Upper lobe of left lung (tissue), 6 donors: ENCODE measurements at places on chromosomes 16 and 17.

DNA sequence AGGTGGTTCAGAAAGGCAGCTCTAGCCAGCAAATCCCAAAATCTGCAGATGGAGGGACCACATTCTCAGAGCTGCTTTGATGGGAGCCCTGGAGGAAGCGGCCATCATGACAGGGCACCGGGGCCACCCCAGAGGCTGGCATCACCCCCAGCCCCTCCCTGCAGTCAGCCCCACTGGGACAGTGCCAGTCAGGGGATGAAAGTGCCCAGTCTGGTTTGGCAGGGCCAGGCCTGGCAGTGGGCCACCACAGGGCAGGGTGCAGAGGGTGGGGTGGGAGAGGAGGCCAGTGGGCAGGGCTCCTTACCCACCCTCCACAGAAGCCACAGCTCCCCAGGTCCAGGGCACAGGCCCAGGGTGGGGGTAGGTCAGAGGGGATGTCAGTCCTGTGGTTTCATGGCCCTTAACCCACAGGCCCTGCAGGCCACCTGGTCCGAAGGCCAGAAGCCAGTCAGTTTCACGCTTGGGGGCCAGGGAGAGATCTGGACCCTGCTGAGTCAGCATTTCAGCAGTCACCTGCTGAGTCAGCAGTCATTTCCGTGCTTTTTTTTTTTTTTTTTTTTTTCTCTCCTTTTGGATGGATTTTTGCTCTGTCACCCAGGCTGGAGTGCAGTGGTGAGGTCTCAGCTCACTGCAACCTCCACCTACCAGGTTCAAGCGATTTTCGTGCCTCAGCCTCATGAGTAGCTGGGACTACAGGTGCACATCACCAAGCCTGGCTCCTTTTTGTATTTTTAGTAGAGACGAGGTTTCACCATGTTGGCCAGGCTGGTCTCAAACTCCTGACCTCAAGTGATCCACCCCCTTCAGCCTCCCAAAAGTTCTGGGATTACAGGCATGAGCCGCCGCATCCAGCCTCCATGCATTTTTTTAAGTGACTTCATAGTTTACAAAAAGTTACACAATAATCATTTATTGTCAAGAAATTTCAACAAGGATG, 10.4 kb downstream of the SLC25A10 start:
- peak; percentile 82 for DNase-seq

GRCh38 chr17:51335883-51336822, 75.8 kb downstream of the UTP18 start:
- no peak for DNase-seq

DNA sequence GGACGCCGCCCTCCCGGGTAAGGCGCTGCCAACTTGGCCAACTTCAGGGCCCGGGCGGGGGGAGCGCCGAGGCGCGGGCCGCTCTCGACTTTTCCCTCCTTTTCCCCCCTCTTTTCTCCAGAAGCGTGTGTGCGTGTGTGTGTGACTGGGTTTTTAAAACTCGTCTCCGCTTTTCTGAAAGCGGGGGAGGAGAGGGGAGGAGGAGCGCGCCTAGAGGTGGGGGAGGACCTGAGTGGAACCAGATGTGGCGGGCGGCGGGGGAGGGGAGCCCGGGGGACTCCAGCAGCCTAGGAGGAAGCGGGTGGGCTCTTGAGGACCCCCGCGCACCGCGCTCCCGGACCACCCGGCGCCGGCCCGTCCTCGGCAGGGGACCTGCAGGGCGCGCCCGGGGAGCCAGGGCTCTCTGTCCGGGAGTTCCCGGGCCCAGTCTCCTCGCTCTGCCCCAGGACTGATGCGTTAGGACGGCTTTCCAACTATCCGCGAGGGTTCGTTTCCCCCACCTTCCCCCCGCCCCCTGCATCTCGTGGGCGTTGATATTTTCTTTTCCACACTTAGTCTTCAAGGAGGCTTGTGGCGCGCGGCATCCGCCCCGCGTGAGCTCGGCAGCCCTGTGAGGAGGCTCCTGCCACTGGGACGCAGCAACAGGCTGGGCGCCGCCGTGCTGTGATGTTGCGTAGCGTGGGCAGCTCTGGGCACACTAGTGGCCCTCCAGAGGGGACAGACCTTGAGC, 599 bp downstream of the MRC2 start:
- DNase-seq, result no peak

- peak; percentile 91 for DNase-seq
These were observed 88.3 kb upstream of the GSE1 start for GRCh38 chr16:85524630-85525419.

GRCh38 chr17:28228109-28228840, 90.7 kb upstream of the TMEM97 start:
- no peak for DNase-seq

DNA sequence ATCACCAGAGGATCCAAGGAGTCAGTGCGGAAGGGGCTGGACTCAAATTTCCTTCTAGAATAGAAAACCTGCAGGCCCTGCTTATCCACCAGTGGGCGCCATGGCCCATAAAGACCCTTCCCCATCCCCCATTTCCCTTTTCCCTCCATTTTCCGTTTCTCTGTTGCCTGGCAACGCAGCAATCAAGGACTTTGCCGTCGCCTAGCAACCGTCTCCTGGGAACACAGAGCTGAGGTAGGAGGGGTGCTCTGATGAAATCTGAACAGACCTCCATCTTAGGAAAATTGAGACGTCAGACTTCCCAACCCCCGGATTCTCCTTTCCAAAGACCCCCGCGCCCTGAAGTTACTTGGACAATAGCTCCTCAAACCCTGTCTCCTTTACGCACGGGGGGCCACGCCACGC, 5.7 kb downstream of the DLG4 start:
- DNase-seq, result peak; percentile 69

DNA sequence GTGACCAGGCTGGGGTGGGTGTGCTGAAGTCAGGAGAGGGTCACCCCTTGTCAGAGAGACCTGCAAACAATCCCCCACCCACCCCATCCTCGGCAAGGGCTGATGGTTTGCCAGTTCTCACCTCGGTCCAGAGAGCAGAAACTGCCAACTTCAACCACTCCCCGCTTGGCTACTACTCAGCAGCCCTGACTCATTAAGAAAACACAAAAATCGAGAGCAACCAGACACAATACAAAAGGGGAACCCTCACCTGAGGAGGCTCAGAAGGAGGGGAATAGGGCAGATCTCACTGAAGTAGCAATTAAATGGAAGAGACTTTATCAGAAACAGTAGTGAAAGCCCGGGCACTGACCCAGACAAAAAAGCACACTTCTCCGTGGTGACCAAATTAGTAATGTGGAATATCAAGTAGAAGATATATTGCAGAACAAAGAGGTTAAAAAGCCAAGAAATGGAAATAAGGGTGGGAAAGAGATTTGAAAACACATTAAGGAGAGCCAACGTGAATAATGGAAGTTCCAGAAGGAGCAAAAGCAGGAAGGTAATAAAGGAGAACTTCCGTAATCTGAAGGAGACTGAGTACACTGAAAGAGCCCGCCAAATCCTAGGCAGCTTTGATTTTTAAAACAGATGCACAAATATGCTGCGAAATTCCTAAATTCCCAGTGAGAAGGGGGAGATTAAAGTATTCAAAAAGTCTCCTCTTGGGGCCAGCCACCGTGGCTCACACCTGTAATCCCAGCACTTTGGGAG, 23.6 kb downstream of the CENPV start:
- DNase-seq, result no peak

DNA sequence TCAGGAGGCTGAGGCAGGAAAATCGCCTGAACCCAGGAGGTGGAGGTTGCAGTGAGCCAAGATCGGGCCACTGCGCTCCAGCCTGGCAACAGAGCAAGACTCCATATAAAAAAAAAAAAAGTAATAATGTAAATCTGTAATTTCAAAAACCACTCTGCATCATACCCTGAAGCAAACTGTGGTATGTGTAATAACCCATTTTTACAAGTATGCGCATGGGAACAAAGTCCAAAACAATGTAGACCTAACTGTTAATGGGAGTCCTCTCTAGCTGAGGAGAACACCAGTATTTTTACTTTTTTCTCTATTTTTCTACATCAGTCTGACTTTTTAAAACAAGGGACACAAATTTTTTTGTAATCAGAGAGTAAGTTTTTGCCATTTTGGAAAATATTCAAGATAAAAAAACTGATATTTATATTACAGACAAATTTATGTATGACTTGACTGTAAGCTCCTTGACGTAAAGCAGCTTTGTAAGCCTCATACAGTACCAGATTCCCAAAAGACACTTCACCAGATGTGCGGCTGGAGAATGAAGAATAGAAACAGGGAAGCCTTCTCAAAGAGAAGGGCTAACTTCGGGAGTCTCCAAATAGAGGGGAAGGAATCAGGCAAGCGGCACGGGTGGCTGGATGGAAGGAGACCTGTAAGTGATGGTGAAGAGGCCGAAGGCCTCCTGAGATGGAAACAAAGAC, 25.7 kb downstream of the CMTM4 start:
- DNase-seq, result no peak

- DNase-seq, result no peak
These were observed 14.4 kb upstream of the TIMP2 start for GRCh38 chr17:78939615-78940014.

DNA sequence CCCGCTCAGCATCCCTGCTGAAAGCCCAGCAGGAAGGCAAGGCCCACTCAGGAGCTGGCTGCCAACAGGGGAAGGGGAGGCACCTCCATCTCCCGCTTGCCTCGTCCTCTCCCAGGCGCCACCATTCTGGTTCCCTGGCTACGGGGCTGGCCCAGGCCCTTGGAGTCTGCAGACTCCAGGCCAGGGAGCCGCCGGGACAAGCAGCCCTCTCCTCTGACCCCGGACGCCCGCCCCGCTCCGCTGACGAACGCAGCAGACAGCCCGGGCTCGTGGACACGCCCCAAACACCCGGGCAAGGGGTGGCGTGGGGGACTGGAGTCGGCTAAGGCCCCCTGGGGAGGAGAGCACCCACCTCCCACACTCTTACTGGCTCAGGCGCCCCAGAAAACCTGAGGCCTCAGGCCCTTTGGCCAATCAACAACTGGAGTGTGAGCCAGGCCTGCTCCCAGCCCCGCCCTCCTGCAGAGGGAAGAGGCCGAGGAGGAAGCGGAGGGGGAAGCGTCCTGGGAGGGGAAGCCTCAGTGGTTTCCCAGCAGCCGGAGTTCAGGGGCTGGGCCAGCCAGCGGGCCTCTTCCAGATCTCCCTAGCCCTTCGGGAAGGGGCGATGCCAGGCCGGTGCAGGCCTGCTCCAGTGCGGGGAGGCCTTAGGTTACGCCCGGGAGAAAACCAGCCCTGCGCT, 4.2 kb downstream of the MNT start:
- peak; percentile 96 for DNase-seq

GRCh38 chr17:38428643-38429371, 543 bp downstream of the ARHGAP23 start:
- peak; percentile 50 for DNase-seq

- peak; percentile 72 for DNase-seq
These were observed 13.1 kb downstream of the SLC22A31 start for GRCh38 chr16:89187032-89187769.

GRCh38 chr16:30121741-30122571, 1.1 kb downstream of the MAPK3 start:
- DNase-seq, result peak; percentile 61

- DNase-seq, result peak; percentile 93
These were observed 11.7 kb upstream of the TMED6 start for GRCh38 chr16:69363281-69363717.

DNA sequence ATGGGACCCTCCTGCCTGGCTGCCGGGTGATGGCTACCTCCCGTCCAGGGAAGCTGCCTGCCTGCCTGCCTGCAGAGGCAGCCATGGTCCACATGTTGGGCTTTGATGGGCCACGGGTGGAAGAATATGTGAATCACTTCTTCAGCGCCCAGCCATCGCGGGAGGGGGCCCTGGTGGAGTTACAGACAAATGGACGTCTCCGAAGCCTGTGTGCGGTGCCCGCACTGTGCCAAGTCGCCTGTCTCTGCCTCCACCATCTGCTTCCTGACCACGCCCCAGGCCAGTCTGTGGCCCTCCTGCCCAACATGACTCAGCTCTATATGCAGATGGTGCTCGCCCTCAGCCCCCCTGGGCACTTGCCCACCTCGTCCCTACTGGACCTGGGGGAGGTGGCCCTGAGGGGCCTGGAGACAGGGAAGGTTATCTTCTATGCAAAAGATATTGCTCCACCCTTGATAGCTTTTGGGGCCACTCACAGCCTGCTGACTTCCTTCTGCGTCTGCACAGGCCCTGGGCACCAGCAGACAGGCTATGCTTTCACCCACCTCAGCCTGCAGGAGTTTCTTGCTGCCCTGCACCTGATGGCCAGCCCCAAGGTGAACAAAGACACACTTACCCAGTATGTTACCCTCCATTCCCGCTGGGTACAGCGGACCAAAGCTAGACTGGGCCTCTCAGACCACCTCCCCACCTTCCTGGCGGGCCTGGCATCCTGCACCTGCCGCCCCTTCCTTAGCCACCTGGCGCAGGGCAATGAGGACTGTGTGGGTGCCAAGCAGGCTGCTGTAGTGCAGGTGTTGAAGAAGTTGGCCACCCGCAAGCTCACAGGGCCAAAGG, 36.8 kb downstream of the NLRC5 start:
- no peak for DNase-seq

DNA sequence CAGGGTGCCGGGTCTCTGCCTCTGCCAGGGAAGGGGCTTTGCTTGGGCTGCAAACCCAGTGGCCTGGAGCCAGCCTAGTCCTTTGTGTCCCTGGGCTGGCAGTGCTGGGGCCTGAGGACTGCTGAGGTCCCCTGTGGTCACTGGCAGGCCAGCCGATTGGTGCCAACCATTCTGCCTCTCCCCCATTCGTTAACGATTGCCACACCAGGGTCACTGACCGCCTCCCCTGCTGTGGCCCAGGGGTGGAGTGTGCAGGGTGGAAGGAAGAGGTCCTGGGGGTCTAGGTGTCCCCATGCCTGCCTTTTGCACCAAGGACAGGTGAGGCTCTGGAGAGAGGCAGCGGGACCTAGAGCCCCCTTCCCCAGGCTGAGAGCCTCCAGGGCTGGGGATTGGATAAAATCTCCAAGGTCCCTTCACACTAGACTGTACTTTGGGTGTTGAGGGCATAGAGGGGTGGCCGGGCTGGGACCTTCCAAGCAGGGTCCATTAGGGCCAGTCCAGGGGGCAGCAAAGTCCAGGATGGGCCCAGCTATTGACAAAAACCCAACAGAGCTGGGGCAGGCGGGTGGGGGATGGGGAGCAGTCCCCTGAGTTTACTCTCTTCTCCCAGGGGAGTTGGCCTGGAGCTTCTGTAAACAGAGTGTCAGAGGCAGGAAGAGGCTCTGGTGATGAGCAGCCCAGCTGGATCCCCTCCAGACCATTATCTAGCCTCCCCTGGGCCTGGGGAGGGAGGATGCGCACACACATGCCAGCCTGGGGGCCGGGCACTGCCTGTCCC, 1.1 kb downstream of the VASN start:
- peak; percentile 79 for DNase-seq

DNA sequence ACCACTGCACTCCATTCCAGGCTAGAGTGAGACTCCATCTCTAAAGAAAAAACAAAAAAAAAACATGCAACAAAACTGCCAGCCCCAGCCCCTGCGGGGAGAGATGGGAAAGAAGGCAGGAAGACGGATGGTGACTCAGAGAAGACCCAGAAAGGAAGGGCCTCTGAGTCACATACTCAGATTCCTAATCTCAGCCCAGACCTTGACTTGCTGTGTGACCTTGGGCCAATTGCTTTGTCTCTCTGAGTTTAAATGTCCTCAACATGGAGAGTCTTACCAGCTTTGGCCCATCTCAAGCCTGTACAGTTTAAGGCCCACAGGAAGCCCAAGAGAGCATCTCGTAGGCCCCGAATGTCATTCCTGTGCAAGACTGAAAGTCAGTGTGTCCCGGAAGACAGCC, 86.5 kb upstream of the LHX1 start:
- DNase-seq, result no peak
